SK-N-DZ (cell line): ENCODE measurements at places on chromosomes 16 and 17.

DNA sequence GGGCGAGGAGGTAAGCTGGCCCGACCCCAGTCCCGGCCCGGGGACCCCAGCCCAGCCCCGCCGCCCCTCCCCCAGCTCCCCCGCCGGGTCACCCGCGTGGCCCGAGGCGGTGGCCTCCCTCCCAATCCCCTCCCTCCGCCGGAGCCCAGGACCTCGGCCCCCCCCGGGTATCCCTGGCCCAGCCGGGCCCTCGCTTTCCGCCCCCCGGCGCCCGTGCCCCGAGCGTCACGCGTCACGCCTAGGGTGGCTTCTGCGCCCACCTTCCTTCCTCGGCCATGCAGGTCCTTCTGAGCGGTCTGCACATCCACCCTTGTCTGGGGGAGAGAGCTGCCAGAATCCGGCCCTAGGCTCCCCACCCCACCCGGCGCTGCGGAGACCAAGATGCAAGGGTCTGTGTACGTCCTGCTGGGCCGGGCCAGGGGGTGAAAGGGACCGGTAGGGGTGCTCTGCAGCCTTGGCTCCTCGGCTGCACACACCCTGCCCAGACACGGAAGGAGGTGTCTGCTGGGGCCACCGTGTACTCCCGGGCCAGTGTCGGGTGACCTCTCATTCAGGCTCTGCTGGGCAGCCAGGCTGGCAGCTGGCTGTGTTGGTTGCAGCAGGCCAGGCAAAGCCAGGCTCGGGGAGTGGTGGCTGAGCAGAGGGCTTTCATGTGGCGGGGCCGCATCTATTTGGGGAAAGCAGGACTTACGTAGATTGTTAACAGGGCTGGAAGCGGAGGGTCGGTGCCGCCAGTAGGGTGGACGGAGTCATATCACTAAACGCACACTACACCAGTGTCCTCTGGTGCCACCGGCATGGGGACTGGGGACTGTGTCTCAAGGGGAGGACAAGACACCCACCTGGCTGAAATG is 754 bp downstream of the RAB11FIP4 start:
- DNase-seq, result peak; percentile 51

DNA sequence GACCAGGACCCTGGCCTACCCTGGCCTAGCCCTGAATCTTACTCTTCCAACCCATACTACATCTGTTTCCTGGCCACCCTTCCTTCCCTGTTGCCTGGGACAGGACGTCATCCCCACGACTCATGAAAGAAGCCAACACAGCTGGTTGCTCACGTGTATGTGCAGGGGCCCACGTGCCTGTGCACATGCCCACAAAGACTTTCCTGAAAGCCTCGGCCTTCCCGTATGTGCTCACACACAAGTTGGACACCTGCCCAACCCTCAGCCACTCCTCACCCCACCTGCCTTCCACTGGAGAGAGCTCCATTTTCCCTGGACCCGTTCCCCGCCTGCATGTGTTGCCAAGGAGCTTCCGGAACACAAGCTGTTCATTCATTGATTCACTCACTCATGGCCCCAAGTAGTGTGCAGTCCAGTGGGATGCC is 7.0 kb downstream of the PLXDC1 start:
- no peak for DNase-seq

DNA sequence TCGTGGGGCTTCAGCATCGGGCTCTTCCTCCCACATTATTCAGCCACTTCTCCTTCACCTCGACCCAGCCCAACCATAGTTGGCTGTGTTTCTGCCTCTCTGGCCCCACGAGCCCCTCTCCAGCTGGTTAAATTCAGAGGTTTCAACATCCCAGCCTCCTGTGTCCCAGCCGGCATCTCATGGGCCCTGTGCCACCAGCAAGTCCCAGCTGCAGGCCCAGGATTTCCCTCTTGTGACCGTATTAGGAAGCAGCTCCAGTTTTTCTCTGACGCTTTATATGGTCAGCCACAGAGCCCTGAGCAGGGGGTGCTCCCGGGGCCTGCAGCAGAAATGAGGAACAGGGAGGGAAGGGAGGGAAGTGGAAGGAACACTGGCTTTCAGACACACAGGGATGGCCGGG is 27.4 kb downstream of the MYH11 start:
- DNase-seq, result peak; percentile 68

DNA sequence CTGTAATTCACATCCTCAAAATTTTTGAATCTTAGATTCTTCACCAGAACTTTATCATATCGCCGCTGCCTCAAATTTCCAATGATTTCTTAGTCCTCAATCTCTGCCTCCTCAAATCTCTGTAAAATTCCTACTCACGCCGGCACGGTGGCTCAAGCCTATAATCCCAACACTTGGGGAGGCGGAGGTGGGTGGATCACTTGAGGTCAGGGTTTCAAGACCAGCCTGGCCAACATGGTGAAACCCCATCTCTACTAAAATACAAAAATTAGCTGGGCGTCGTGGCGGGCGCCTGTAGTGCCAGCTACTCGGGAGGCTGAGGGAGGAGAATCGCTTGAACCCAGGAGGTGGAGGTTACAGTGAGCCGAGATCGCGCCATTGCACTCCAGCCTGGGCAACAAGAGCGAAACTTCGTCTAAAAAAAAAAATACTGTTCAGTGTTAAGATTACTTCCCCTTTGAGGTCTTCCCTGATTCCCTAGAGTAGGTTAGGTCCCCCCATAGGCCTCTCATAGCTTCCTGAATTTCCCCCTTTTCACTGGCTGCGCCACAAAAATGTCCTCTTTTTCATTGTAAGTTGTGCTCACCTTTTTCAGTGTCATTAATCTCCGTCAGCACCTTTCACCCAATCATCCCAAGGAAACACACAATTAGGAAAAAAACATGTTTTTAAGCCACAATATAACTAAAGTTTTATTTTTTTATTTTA is 919 bp upstream of the CBX1 start:
- DNase-seq, result no peak

DNA sequence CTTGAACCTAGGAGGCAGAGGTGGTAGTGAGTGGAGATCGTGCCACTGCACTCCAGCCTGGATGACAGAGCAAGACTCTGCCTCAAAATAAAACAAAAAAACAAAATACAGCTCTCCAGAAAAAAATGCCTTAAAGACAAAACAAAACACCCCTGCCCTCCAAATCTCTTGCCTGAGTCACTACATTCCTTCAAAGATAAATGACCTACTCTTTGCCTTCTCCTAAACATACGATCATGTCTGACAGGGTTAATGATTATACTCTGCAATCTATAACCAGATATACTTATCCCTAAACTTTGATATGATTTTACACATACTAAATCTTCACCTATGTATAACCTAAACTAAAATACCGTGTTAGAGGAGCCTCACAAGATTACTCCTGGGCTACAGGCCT is 1.4 kb upstream of the SETD6 start:
- no peak for DNase-seq

DNA sequence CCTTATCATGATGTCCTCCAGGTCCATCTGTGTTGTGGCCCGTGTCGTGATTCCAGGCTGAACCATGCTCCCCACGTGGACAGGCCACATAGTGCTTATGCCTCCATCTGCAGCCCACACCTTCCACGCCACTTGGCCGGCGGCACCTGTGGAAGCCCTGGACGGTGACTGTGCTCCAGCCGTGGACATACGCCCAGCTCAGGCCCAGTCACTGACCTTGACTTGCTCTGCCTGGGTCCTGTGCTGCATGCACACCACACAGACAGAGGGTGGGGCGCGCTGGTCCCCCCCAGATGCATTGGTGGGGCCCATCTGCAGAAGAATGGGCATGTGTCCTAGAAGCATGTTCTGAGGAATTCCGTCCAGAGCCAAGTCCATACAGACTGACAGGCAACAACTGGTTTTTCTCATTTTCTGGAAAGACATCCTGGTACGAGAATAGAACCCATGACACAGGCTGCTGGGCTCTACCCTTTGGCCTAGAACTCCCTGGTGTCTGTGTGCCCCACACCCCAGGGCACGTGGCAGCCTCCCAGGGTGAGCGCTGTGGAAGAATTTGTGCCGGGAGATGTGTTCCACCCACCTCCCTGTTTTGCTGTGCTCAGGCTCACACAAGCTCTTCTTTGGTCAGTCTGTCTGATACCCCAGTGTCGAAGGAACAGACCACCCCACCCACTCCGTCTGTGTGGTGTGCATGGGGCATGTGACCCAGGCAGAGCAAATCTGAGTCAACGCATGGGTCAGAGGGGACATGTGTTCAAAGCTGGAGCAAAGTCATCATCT is 39.5 kb downstream of the GPT2 start:
- DNase-seq, result no peak

DNA sequence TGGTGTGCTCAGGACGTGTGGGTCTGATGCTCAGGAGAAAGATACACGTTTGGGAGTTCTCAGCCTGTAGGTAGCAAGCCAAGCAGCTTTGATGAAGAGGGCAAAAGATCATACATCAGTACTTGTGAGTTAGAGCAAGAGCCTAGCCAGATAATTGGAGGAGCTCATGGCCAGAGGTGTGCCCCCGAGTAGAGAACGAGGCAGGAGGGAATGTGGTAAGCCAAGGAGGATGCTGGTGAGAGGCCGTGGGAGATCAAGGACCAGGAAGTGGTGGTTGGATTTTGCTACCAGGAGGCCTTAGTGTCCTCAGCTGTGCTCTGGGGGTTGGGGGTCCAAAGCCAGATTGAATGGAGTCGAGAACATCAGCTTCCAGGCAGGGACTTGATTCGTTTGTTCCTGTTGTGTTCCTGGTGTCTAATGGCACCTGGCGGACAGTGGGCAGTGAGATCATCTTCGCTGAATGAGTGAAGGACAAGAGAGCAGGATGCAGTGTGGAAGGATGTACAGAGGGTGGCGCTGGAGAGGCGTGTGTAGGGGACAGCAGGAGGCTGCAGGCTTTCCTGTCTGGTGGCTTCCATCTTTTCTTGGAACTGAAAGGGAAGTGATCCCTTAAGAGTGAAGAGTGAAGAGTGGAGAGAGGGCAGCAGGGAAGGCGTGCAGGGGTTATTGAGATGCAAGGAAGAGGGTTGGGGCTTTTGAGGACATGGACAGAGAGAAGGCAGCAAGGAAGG is 11.6 kb downstream of the FBXL19 start:
- DNase-seq, result no peak

DNA sequence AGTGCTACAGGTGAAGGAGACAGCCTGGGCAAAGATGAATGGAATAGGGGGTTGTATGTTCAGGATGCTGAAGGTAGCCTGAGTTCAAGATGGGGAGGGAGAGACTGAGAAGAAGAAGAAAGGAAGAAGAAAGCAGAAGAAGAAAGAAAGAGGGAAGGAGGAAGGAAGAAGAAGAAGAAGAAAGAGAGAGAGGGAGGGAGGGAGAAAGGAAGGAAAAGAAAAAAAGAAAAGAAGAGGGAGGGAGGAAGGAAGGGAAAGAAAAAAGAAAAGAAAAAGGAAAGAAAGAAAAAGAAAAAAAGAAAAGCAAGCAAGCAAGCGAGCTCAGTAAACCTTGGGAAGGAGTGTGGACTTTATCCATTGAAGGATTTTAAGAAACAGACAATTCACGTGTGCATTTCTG is 7.8 kb downstream of the CCDC42 start:
- no peak for DNase-seq

DNA sequence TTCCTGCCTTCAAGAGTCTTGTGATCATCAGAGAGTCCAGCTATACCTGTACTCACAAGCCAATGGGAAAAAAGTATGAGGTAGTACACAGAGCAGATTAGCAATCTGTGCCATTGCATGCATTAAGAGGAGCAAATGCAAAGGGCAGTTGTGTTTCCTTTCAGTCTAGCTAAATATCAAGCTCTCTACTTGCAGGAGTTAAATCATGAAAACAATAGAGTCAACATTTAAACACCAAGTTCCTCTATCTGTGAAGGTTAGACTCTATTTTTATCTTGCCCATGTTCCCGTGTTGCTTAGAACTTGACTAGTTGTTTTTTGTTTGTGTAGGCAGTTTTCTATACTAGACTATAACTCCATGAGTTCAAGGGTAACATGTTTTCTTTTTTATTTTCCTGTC is 4.7 kb upstream of the FAM20A start:
- no peak for DNase-seq

DNA sequence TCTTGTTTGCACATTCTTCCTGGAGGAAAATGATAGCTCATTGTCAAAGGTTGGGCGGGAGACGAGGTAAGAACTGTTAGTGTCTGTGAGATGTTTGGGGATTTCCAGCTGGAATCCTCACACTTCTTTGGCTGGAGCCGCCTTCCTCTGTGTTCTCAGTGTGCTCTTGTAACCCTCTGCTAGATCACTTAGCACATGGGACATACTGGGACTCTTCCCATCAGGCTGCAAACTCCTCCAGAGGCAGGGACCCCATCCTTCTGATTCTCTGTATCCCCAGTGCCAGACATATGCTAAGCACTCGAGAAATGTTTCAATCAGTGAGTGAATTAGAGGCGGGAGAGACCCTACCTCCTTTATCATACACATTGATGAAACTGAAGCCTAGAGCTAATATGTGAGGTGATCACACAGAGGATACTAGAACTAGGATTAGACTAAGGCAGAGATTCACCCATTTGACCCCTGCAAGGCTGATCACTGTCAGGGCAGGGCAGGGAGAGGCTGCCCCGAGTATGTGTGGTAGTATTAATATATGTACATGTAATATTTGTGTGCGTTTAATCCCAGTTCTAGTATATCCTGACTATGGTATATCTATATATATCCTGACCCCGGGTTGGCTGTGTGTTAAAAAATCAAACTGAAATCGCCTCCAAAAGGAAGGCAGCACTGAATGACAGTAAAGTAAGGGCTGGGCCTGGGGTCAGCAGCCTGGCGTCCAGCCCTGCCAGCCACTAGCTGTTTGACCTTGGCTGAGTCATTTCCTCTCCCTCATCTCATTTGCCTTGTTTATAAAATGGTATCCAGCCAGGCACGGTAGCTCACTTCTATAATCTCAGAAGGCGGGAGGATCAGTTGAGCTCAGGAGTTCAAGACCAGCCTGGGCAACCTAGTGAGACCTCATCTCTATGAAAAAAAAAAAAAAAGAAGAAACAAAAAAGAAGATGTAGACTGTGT is 75.5 kb upstream of the TBX2 start:
- DNase-seq, result no peak

- DNase-seq, result no peak
These were observed 1.4 kb upstream of the CRYM start for GRCh38 chr16:21279501-21279900.
